NCI-H1048 (cell line): ENCODE measurements at places on chromosomes 11 and 22.

DNA sequence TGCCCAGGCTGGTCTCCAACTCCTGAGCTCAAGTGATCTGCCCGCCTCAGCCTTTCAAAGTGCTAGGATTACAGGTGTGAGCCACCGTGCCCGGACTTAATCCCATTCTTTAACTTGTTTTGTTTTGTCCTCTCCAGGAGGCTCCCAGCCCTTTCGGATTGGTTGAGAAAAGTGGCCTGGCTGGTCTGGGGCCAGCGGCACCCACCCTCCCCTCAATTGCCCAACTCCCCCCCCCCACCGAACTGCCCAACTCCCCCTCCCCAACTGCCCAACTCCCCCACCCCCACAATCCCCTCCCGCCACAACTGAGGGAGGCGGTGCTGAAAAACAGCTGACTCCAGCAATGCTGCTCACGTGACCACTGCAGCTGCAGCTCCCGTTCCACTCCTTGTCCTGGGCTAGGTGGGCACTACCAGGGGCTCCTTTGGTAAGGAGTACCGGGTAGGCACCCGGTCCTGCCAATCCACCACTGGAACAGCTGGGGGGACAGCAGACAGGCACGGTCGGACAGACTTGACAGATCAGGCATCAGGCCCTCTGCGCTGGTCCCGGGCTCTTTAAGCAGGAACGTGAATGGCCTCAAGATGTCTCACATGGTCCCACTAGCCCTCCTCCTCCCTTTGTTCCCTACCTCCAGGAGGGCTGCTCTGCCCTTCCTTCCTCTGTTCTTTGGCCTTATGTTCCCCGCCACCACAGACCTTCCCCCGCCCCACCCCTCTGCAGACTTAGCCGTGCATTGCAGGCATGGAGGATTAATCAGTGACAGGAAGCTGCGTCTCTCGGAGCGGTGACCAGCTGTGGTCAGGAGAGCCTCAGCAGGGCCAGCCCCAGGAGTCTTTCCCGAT is at the start of gene TCN2:
Gene TCN2, plus strand, starts transcription at position 720 of the 845 bp plus-strand sequence. CDS start 158 bp downstream, outside the sequence.
- no peak for DNase-seq

GRCh38 chr11:40514124-40514523 is 945.3 kb downstream of the LRRC4C start:
- no peak for DNase-seq

- no peak for DNase-seq
Measured at GRCh38 chr11:19903620-19904069, 191.0 kb downstream of the NAV2 start.

- no peak for DNase-seq
Measured at GRCh38 chr11:36092314-36093030, 148.6 kb downstream of the LDLRAD3 start.

- peak; percentile 41 for DNase-seq
Measured at GRCh38 chr11:65637794-65638419, at the start of gene SIPA1. SIPA1 (plus strand) TSS chr11:65638101; CDS start chr11:65640922, 2,821 bp downstream.
